Activated gamma-delta T cell treated with Interleukin-2 at 50 U/mL for 16 hours (primary cell): ENCODE measurements at places on chromosomes 7 and 10.

GRCh38 chr10:92291921-92292845, 1.2 kb downstream of the MARCHF5 start:
- DNase-seq: peak; percentile 21

DNA sequence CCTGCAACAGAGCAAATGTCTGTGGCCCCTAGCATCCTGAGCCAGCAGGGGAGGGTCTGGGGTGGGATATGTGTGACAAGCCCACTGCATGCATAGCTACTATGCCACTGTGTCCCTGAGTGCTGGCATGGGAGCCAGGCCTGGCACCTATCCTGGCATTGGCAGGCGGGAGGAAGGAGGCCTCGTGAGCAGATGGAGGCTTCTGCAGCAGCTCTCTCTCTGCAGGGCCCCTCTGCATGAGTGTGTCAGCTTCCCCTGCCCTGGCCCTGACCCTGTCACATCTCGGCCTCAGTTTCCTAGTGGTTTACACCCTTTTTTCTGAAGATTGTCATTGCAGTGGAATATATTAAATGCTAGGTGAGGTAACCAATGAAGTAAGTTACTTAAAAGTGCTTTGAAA, 13.1 kb upstream of the IMPDH1 start:
- peak; percentile 40 for DNase-seq

DNA sequence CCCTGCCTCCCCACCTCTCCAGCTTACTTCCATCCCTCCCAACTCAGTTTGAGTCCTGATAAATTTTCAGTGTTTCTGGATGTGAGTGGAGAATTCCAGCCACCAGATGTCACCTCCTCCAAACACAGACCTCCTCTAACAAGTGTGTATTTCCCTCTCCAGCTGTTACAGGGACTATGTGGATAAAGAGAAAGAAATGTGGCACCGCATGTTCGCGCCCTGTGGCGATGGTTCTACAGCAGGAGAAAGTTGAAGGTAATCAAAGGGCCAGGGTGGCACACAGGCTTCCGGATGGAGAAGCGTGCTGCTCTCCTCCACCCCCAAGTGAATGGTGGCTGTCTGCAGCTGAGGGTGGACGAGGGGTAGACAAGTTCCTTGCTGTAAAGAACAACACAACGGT, 14.7 kb downstream of the FKBP6 start:
- no peak for DNase-seq

- no peak for DNase-seq
These were observed 21.8 kb upstream of the EIF5AL1 start for GRCh38 chr10:79490400-79491142.

DNA sequence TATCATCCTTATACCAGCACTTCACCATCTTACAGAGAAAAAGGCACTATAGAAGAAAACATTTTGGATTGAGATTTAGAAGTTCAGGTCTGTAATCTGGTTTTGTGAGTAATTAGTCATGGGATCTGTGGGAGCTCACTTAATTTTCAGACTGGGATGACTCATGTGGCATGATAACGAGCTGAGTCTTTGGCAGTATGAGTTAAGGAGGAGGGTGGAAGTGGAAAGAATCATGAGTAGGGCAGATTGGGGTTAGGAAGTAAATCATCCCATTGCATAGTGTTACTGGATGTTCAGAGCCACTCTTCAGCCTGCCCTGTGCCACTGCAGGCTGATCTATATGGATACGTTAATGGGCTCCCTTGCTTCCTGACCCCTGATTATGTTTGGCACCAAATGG, 64.9 kb downstream of the ZNF92 start:
- DNase-seq: no peak

DNA sequence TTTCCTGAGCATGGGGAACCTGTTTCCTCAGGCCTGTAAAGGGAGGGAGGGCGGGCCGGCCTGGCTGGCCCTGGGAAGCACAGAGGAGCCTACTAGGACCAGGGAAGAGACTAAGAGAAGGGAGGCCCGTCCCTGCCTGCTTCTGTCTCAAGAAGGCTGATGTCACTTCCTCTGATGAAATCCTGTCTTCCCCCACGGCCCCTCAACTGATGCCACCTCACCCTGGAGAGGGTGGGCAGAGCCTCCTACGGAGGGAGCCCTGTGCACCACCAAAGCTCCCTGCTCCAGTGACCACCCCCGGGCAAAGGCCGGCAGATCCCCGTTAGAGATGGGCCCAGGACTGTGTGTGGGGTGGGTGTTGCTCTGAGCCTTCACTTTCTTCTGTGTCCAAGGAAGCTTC, 1.0 kb upstream of the PILRA start:
- DNase-seq: no peak

GRCh38 chr7:23100697-23101096, 4.9 kb upstream of the KLHL7 start:
- no peak for DNase-seq

- no peak for DNase-seq
These were observed 84.0 kb upstream of the SMNDC1 start for GRCh38 chr10:110388687-110389052.

GRCh38 chr10:73529089-73529832, 33.4 kb upstream of the PPP3CB start:
- DNase-seq: peak; percentile 35

GRCh38 chr10:97075961-97076525, 109.7 kb downstream of the SLIT1 start:
- no peak for DNase-seq

GRCh38 chr10:46096446-46096845, 50.4 kb upstream of the MSMB start:
- no peak for DNase-seq

- DNase-seq: no peak
These were observed 5.1 kb downstream of the SCART1 start for GRCh38 chr10:133458710-133459453.
